Brain pericyte (primary cell): ENCODE measurements at places on chromosomes 6 and 20.

DNA sequence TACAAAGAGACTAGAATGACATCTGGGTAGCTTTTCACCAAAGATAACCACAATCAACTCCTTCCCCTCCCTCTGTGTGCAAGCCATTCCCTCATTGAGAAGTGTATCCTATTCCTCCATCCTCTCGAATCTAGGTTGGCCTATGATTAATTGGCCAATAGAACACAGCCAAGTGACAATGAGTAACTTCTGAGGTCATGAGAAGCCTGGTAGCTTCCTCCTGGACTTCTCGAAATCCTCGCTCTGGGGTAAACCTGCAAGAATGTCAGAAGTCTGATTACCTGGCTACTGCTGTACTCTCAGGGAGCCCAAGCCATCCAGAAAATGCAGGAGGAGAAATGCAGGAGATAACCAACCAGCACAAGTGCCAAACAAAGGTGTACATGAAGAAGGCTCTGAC, 13.1 kb downstream of the ARHGAP18 start:
- DNase-seq: no peak

DNA sequence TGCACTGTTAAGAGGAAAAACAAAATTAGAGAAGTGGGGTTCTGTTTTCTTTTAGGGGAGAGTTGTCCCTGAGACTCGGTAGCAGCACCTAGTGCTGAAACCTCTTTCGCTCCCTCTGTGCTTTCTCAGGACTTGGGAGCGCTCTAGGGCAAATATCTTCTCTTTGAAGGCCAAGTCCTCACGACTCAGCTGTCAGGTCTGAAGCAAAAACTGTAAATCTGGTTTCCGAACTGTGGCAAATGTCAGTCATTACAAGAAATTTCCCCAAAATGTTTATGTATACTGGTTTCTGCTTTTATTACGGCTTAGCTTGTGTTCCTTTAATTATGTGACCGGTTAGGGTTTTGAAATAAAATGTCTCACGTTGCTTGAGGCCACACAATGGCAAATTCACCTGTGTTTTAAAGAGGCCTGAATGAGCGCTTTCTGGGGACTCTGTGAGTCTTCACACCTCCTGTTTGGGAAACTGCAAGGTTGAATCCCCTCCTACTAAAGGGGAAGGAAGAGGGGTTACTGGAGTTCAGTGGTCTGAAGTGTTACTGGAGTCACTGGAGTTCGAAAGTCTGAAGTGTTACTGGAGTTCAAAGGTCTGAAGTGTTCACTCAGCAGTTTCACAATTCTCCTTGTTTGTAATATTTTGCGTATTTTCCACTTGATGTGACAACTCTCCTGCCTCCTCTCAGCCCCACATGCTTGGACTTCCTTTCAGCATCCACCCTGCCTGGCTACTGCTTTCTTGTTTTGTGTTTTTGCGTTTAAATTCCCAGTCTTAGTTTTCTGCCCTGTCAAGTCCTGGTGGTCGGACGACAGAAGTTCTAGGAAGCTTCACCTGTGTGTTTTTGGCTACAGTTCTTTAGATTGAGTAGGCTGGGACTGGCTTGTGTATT, 1.6 kb downstream of the SMPDL3A start:
- no peak for DNase-seq

GRCh38 chr20:32483351-32484224, 101.5 kb downstream of the NOL4L start:
- DNase-seq: no peak

GRCh38 chr20:5356941-5357340, 40.2 kb upstream of the PROKR2 start:
- no peak for DNase-seq

- no peak for DNase-seq
Measured at GRCh38 chr6:139941826-139942225, 567.4 kb upstream of the CITED2 start.

- no peak for DNase-seq
Measured at GRCh38 chr6:132362442-132363185, 38.7 kb downstream of the MOXD1 start.

GRCh38 chr6:118187568-118188164, 280.6 kb downstream of the SLC35F1 start:
- no peak for DNase-seq

DNA sequence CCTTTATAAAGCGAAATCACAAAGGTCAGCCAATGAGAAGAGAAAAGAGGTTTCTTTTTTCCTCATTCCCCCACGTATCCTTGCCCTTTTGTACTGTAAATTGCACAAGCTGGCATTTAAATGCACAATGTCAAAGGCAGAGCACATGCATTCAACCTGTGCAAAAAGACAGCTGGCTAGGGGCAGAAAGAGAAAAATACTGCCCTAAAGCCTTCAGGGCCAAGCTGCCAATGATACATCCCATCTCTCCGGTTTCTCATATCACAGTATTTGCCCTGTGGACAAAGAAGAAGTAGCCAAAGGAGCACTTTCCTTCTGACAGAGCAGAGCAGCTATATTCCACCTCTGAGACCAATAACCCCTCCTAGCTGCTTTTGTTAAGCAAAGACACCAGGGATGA, 219.2 kb downstream of the TRDN start:
- DNase-seq: no peak

- no peak for DNase-seq
Measured at GRCh38 chr6:37866590-37867507, 47.3 kb downstream of the ZFAND3 start.

DNA sequence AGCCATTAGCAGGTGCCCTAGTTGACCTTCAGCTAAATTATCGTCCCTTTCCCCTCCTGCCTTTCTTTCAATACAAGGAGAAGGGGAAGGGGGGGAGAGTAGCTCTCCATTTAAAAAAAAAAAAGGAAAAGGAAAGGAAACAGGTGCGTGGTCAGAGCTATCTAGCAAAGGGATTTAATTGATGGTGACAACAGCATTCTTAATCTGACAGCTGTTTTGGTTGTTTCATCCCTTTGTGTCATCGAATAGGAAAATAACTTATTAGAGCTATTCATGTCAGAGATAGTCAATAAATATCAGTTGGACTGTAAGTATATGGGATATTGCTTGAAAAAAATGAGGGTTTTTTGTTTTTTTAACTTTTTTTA, 195.2 kb upstream of the SASH1 start:
- DNase-seq: no peak

- no peak for DNase-seq
Measured at GRCh38 chr6:34120953-34121675, 24.8 kb downstream of the GRM4 start.

DNA sequence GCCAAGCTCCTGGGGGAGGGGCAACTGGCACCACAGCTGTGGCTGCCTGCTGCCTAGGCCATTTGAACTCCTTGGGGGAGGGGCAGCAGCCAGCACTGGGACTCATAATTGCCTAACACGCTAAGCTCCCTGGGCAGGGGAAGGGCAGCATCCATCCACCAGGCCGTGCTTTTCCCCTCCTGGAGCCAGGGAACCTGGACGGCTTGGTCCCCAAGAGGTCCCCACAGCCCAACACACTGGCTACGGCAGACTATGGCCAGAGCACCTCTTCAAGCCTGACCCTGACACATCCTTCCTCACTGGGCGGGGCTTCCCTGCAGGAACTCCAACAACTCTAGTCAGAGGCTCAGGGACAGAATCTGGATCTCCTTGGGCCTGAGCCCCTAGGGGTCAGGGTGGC, 269.4 kb downstream of the RNF144B start:
- no peak for DNase-seq
